ENCODE measurements at places on chromosomes 1 and 21.

DNA sequence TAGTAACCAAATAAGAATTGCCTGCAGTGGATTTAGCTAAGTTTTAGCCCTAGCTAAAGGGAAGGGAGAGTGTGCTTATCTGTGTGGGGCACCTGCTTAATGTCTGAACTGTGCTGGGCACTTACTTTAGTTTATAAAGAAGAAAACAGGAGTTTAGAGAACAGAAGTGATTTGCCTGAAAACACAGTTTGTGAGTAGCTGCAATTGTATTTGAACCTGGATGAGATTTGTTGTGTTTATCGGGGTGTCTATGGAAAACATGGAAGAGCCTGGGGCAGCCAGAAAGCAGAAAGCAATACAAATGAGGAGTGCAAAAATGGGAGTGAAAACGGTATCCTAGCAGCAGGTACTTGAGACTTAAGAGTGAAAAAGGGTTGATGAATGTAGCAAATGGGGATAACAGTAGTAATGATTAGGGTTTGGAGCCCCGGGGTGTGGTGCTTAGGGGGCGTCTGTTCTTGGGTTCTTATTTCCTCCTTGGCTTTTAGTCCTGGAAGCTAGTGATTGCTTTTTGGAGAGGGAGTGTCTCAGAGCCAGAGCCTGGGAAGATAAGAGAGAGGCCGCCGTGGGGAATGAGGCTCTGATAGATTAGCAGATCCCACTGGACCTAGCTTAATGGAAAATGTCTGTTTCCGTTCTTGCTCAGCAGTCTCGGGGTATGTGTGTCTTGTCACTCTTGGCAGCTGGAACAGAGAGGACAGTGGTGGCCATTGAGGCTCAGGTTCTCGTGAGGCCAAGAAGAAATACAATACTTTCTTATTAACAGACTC lies 5.6 kb downstream of the PRCC start:
- no peak for DNase-seq

GRCh38 chr1:19034721-19035120 lies 78.2 kb upstream of the IFFO2 start:
- DNase-seq = no peak

DNA sequence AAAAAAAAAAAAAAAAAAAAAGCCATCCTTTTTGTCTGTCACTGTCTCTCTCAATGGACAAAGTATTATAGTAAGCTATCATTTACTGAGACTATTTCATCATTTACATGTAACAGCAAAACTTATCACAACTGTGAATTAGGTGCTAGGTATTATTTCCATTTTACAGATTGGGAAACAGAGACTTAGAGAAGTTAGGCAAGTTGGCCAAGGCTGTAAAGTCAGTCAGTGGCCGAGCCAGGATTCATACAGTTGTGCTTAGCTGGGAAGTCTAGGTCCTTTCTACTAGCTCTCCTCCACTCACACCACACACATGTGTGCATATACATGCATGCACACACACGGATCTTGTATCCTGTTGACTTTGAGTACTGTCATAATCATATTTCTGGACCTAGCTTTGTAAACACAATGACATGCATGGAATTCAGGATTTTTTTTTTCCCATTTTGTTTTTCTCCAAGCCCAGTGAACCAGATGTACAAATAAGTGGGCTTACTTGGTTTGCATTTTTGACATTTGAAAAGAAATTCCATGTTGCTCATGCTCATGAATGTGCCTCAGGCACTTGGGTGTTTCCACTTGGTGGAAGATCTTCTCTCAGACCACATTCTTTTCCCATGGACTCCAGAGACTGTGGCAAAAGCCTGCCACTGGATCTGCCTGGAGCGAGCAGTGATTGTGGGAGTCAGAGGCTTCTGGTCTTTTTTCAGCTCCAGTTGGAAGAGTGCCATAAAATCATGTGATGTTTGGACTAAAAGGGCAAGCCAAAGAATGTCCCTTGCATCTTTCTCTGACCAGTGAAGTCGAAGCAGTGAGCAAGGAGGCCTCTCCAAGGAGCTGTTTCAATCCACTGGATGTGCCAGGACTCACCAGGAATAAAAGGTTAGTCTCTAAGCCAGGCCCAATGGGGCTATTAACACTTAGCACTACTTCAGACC lies 61.7 kb upstream of the DNAJC6 start:
- no peak for DNase-seq

DNA sequence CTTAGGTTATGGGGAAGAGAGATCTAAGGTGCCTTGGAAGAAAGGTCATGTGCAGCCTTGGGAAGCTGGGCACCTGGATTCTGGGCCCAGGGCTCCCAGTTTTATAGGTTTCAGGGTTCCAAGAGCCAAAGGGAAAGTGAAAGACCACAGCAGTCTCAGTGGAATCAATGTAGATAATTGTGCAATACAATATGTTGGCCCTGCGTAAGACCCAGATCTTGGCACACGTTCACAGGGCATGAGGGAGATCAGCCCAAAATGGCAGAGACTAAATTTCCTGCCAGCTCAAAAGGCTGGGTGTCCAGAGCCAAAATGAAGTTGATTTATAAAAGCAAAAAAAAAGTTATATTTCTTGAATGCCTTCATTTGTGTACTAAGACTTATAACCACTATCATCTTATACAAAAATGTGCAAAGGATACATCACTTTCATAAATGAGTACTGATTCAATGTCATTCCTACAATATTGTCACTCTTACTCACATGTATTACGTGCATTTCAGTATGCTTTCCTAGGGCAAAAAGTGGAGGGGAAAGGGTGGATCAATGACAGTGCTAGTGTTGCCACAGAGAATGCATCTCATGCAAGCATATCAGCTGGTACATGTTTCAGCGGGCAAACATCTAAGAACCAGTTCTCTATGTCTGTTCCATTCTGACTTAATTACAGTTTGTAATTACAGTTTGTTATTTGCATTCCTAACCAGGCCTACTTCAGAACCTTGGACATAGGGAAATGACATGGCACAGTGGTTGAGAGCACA lies 22.5 kb upstream of the NPL start:
- no peak for DNase-seq

DNA sequence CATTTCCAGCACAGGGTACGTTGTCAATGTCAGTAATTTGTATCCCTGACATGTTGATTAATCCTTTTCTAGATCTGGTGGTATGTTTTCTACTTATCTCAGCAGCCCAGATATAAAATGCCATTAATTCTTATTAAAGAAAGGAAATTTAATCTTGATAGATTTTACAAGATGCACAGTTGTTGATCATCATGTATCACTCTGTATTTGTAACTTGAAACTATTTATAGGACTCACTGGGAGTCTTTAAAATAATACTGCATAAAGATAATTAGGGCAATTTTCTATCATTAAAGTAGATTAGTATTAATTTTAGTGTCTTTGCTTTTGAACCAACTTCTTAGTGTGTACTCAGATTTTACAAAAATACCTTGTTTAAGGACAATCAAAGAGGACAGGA lies 84.9 kb downstream of the GREM2 start:
- no peak for DNase-seq

DNA sequence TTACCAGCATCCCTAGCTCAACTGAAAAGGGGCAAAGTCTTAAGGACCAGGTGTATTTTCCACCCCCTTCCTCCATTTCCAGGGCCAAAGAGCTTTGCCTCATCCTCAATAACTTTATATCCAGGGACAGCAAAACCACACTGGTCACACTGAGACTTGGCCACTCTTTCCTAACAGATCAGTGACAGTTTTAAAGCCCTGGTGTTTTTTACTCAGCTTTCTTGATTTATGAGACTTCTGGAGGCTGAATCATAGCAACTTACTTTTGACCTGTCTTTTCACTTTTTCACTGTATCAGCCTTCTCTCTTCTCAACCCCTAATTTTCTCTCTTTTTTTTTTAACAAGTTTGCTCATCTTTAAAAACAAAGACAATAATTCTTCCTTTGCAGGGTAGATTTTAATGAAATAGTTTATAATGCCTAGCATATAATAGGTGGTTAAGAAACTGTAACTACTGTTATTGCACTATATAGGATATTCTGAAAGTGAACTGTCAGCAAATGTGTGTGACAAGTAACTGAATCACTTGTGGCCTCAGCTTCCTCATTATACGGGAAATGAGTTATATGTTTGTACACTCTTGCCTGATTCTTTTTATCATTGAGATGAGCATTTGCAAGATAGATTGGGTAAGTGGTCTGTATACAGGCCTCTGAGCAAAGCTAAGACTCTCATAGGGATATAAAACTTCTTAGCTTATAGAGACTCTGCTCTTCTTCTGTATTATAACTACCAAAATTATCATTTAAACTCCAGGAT lies 19.7 kb upstream of the DYNLT5 start:
- DNase-seq = no peak

- DNase-seq = no peak
Measured at GRCh38 chr1:150022357-150022756, 11.8 kb upstream of the OTUD7B start.

GRCh38 chr1:167145965-167146364 lies 52.1 kb downstream of the STYXL2 start:
- no peak for DNase-seq

DNA sequence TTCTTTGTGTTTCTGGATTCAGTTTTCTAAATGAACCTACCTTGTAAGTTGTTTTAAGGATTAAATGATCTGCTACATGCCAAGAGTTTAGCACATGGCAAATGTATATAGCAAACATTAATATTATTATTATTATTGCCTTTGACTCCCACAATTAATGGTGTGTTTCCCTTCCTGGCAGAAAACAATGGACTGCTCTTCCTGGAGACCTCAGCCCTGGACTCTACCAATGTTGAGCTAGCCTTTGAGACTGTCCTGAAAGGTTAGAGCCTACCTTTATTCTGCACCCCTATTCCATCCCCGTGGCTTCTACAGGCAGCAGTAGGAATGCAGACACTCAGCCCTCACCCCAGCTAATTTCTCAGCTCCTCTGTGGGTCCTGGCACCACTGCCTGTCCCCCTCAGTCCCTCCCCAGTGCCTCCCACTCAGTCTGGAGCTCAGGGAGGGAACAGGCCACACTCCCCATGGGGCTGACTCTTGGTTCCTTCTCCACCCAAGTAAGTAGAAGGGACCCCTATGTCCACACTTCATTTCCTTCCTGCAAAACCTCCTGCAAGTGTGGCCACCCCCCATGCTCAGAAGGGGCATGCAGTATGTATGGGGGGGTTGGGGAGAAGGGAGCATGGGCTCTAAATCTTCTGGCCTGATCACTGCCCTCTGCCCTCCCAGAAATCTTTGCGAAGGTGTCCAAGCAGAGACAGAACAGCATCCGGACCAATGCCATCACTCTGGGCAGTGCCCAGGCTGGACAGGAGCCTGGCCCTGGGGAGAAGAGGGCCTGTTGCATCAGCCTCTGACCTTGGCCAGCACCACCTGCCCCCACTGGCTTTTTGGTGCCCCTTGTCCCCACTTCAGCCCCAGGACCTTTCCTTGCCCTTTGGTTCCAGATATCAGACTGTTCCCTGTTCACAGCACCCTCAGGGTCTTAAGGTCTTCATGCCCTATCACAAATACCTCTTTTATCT lies 8.8 kb downstream of the RAB25 start:
- DNase-seq = no peak

GRCh38 chr1:33190701-33191100 lies 8.9 kb upstream of the TRIM62 start:
- DNase-seq = no peak

GRCh38 chr1:92484472-92485380 lies 2.0 kb downstream of the GFI1 start:
- DNase-seq = peak; percentile 60

DNA sequence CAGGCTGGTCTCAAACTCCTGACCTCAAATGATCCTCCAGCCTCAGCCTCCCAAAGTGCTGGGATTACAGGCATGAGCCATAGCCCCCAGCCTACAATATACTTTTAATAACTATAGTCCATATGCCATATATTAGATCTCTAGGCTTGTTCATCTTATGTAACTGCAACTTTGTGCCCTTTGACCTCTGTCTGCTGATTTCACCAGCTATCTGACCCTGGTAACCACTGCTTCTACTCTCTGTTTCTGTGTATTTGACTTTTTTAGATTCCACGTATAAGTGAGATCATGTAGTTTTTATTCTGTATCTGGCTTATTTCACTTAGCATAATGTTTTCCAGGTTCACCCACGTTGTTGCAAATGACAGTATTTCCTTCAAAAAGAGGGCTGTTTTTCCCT lies 25.5 kb downstream of the STUM start:
- no peak for DNase-seq

DNA sequence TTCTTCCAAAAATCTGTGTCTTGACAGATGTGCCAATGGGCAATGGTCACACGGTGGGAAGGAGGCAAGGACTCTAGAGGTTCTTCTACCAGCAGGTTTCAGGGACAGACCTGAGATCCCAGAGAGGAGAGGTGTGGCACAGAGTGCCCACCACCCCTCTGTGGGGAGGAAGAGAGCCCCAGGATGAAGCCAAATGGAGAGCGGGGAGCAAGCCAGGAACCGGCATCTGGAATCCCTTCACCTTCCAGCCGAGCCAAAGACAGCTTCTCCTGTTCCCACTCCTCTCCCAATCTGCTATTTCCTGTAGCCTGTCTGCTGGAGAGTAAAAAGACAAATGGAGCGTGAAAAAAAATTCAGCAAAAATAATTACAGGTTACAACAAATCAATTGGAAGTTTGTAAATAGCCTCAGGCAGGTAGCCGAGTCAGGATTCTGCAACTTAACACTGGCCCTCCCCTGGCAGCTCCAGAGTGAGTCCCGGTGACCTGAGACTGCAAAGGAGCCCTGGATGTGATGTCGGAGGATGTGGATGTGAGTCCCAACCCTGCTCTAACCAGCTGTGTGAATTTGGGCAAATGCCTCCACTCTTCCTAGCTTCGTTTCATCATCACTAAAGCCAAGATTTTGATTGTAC lies 45.4 kb upstream of the LRRN2 start:
- DNase-seq = no peak

DNA sequence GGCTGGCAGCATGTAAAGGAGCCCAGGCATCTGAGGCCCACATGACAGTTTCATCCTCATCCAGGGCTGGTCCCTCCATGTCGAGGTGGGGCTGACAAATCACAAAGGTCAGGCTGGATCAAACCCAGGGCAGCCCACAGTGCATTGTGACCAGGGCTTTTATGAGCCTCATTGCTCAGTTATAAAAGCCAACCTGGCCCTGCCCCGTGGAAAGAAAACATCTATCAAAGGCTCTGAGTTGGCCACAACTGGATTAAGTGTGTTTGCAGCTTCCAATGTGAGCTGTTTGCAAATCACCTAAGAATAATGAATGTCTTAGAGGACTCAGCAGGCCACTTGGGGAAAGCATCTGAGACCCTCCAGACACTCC lies 45.4 kb downstream of the GRHL3 start:
- no peak for DNase-seq

- DNase-seq = no peak
Measured at GRCh38 chr1:1153874-1154273, 19.8 kb upstream of the TTLL10 start.

- DNase-seq = no peak
Measured at GRCh38 chr1:231312432-231312788, 25.2 kb downstream of the EXOC8 start.

DNA sequence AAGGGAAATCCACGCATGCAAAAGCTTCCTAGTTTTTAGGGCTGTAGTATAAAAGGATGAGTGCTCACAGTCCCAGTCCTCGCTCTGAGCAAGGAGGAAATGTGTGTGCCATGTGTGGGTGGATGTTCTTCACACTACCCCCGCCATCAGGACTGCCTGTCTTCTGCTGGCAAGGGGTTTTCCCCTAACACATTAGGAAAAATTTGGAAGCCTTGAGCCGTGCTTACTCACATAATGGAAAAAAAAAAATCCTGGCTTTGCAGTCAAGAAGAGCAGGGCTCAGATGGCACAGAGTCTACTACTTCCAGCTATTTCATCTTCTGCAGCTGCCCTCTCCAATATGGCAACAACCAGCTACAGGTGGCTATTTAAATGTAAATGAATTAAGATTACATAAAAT lies 363.1 kb downstream of the PLPP3 start:
- DNase-seq = no peak

Data from activated CD8-positive, alpha-beta memory T cell treated with anti-CD3 and anti-CD28 coated beads for 4 hours (primary cell).